ENCODE measurements at places on chromosomes 7 and 10. TPM values are rescaled to one million over a fixed set of nuclear protein-coding genes. Genes with fewer than 3 reads are reported as not detected.

The MKX gene
- not detected for polyA plus RNA-seq

The C10orf67 gene
- not detected for polyA plus RNA-seq

The TRIM50 gene
- not detected for polyA plus RNA-seq

The TLX1 gene
- not detected for polyA plus RNA-seq

The GPR37 gene
- polyA plus RNA-seq: not detected

The TMEM236 gene
- polyA plus RNA-seq: not detected

The CALHM2 gene
- polyA plus RNA-seq: 1.00 TPM

The CDNF gene
- polyA plus RNA-seq: 1.7 TPM

The TMEM130 gene
- not detected for polyA plus RNA-seq

- DNase-seq: no peak
Measured at GRCh38 chr7:47435889-47436312, 146.0 kb downstream of the TNS3 start.

GRCh38 chr10:70376436-70377378 is 5.7 kb downstream of the LRRC20 start:
- no peak for DNase-seq

GRCh38 chr10:11796474-11796873 is 26.7 kb upstream of the PROSER2 start:
- DNase-seq: no peak

- peak; percentile 74 for DNase-seq
Measured at GRCh38 chr7:55571511-55572377, 558 bp downstream of the VOPP1 start.

GRCh38 chr7:100088621-100089457 is at the start of gene COPS6:
Gene COPS6 (plus strand): TSS chr7:100088969. CDS start chr7:100088991, 22 bp downstream.
- peak; percentile 85 for DNase-seq

DNA sequence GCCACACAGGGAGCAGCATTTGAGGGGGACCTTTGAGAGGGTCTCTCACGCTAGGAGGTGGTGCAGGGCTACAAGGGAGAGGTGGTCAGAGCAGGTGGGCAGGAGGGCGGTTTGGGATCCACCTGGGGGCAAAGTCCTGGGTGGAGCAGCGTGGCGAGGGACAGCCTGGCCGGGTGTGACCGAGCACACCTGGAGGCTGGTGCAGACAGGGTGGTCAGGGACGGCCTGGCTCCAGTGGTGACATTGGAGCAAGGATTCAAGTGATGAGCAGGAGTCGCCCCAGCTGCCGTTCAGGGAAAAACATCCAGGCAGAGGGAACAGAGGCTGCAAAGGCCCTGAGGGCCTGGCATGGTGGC is 36.0 kb downstream of the CLIP2 start:
- no peak for DNase-seq

DNA sequence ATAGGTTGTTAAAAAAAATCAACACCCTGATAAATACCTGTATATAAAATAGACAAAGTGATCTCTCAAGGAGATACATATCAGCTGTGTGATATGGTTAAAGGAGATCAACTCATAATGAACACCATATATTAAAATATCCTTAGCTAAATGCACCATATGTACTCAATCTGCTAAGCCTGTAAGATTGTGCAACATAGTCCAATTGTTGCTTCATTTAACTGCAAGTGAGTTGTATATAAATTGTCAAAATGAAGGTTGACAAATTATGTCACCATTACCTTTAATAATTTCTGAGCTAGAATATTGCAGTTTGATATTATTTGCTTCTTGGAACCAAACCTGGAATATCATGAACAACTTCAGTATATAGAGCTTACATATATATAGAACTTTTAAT is 283.7 kb downstream of the MALRD1 start:
- DNase-seq: no peak

DNA sequence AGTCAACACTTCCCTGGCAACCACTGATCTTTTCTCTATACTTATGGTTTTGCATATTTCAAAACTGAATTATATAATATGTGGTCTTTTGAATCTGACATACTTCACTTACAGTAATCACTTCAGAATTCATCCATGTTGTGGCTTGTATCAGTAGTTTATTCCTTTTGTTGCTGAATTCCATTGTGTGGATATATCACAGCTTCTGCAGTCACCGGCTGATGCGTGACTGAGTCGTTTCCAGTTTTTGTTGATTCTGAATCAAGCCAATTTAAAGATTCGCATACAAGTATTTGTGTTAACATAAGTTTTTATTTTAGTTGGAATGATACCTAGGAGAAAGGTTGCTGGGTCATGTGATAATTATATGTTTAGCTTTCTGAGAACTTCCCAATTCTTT is 672.5 kb upstream of the ANKRD30A start:
- no peak for DNase-seq

GRCh38 chr7:87310790-87311419 is 34.6 kb upstream of the CROT start:
- no peak for DNase-seq

DNA sequence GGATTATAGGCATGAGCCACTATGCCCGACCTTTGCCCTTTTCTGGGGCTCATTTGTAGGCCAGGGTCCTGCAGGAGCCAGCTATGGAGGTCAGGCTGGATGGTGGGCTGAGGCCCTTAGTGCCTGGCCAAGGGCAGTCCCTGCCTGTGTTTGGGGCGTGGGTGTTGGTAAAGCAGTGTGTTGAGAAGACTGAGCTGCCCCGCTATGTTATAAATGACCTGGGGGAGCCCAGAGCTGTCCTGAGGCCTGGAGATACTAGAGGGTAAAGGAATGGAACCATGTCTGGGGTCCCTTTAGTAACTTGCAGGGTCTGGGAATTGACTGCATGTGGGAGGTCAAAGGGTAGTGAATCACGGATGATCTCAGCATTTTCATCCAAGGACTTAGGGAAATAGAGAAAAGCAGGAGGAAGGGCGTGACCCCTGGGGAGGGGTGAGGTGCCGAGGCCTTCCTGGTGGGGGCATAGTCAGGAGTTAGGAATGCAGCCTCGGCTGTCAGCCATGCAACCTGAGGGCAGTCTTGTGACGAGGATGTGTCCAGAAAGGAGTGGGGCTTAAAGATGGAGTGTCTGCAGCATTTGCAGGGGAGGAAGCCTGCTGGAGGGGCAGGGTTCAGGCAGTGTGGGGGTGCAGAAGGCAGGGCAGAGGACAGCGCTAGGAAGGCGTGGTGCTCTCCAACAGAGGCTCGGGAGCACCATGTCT is 31.5 kb downstream of the TMEM248 start:
- DNase-seq: no peak

- no peak for DNase-seq
Measured at GRCh38 chr7:11410656-11411644, 421.0 kb downstream of the THSD7A start.

DNA sequence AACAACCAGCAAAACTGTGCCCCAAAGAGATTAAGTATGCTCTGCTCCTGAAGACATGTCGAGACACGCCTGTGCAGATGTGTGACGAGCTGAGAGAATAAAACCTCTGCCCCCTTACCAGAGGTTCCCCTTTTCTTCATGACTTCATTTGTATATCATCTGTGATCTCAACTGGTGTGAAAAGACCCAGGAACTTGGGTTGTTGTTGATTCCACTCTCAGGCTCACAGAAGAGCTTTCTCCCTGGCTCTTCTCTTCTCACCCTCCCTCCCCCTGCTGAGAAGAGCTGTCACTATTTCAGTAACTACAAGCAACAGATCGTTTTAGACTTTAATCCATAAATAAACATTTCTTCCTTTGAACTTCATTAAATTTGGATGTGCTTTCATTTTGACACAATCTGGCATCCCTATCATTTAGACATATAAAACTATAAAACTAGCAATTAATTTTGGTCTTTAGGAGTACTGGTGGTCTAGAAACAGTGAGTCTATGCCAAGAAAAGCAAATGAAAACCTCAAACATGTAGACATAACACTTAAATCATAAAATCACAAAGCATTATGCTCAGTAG is 179.3 kb upstream of the FZD8 start:
- no peak for DNase-seq

- DNase-seq: no peak
Measured at GRCh38 chr7:135538376-135538775, 19.3 kb upstream of the NUP205 start.

DNA sequence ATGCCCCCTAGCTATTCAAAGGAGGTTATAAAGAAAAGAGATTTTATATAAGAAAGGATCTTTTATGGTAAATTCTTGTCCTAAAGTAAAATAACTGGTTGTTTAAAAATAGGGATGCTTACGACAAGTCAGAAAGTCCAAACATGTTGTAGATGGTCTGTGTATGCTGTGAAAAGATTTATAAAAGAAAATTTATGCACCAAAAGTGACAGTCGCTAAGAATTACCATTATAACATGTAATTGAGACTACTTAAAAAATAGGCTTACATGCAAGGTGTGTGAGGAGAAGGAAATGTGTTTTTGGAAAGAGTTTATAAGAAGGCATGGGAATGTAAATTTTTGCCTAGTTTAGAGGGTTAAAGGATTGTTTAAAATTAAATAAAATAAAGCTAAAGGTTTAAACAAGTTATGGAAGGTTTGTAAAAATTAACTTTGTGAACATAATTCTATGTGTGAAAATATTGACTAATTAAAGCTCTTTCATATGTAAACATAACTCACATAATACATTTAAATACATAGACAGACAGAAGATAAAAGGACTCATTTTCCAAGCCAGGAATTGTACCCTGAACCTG is 118.5 kb downstream of the LYZL1 start:
- no peak for DNase-seq

GRCh38 chr10:94097656-94098055 is 103.9 kb downstream of the PLCE1 start:
- DNase-seq: no peak

GRCh38 chr7:18200266-18200665 is 172.6 kb upstream of the PRPS1L1 start:
- DNase-seq: no peak

GRCh38 chr10:13973742-13974141 is 357.0 kb downstream of the FRMD4A start:
- DNase-seq: no peak

DNA sequence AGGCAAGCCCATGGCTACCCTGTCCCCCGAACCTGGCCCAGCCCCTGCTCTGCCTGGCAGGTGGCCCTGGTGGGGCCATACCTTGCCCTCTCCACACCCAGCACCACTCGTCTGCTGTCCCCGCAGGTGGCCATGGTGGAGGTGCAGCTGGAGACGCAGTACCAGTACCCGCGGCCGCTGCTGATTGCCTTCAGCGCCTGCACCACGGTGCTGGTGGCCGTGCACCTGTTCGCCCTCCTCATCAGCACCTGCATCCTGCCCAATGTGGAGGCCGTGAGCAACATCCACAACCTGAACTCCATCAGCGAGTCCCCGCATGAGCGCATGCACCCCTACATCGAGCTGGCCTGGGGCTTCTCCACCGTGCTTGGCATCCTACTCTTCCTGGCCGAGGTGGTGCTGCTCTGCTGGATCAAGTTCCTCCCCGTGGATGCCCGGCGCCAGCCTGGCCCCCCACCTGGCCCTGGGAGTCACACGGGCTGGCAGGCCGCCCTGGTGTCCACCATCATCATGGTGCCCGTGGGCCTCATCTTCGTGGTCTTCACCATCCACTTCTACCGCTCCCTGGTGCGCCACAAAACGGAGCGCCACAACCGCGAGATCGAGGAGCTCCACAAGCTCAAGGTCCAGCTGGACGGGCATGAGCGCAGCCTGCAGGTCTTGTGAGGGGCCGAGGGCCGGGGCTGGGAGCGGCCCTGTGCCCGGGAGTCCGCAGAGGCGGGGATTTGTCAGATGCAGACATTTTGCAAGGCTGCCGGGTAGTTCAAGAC is 13.2 kb downstream of the ORAI2 start:
- no peak for DNase-seq
